ENCODE measurements at places on chromosomes 1 and 21. TPM values are rescaled to one million over a fixed set of nuclear protein-coding genes. Genes with fewer than 3 reads are reported as not detected.

DNA sequence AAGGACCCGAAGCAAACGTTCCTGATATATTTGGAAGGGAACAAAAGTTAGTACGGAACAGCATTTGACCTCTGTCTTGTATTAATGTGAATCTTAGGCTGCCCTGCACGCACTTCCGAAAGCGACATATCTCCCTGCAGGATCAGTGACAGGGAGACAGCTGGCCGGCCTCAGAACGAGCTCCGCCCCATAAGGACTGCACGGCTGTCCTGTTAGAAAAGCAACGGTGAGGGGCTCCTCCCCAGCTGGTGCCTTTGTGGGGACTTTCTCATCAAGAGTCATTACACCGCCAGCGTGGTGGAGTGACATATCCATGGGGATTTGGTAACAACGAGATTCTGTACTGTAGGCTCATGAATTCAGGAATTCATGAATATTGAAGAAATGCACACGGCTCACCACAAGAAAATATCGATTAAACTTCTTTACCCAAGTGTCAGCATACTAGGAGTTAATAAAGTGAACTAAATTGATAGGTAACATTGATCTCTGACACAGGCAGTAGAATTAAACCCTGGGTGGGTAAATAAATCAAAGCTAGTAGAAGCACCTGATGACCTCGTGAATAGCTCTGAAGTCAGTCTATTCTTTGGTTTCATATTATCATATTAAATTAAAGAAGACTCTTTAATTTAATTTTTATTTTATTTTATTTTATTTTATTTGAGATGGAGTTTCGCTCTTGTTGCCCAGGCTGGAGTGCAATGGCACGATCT lies 8.1 kb upstream of the GREM2 start:
- H3K4me3 ChIP-seq: no peak overlapping the region
- no peaks in the 10 kb centered on the region for H3K27me3 ChIP-seq
- no peaks in the 10 kb centered on the region for H3K36me3 ChIP-seq
- no peak overlapping the region for H3K27ac ChIP-seq
- no peaks in the 10 kb centered on the region for H3K4me1 ChIP-seq

DNA sequence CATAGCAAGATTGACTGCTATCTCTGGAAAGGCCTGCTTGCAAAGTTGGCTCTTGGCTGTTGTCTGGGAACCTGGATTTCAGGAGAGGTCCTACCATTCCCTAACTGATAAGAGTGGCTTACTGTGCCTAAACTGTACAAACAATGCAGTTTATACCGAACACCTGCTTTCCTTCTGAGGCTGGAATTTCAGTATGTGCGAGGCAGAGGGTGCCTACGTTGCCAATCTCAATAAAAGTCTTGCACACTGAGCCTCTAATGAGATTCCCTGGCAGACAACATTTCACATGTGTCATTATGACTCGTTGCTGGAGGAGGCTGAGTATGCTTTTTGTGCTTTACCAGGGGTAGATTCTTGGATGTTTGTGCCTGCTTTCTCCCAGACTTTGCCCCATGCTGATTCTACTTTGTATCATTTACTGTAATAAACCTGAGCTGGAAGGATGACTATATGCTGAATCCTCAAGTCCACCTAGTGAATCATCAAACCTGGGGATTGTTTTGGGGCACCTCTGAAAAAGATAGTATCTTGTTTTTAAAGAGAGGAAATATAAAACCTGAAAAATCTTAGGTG lies 58.9 kb upstream of the GNG4 start:
- H3K27me3 ChIP-seq: no peaks in the 10 kb centered on the region
- peaks cover 6% of the 10 kb centered on the region for H3K4me1 ChIP-seq
- DNase-seq: peak; percentile 89
- no peak overlapping the region for H3K27ac ChIP-seq

DNA sequence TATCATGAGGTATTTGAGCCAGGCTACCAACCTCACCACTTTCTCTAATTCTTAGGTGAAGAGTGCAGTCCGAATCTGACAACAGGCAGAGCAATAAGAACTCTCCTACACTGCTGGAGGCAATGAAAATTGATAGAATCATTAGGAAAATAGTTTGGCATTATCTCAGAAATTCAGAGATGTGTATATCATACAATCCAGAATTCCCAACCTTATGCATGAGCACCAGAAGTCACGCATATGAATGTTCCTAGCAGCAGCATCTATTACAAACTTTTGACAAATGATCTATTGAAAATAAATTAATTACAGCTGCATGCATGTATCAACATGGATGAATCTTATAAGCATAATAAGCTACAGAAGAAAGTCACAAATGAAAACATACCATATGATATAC lies 176.9 kb upstream of the CAMK1G start:
- no peak for DNase-seq
- H3K27me3 ChIP-seq: peaks cover 2% of the 10 kb centered on the region
- H3K36me3 ChIP-seq: no peaks in the 10 kb centered on the region
- H3K27ac ChIP-seq: no peak overlapping the region

GRCh38 chr1:1245817-1246576 lies 525 bp downstream of the C1QTNF12 start:
- peaks cover 46% of the 10 kb centered on the region for H3K4me1 ChIP-seq
- no peaks in the 10 kb centered on the region for H3K27me3 ChIP-seq
- H3K4me3 ChIP-seq: no peak overlapping the region

GRCh38 chr1:12708396-12709090 lies 7.4 kb upstream of the AADACL3 start:
- no peaks in the 10 kb centered on the region for H3K36me3 ChIP-seq
- no peaks in the 10 kb centered on the region for H3K4me1 ChIP-seq
- no peak overlapping the region for H3K4me3 ChIP-seq
- DNase-seq: no peak

GRCh38 chr1:174448531-174448883 lies 743 bp downstream of the GPR52 start:
- no peaks in the 10 kb centered on the region for H3K4me1 ChIP-seq
- no peak overlapping the region for H3K4me3 ChIP-seq
- no peaks in the 10 kb centered on the region for H3K27me3 ChIP-seq
- H3K27ac ChIP-seq: no peak overlapping the region
- no peaks in the 10 kb centered on the region for H3K36me3 ChIP-seq

- no peaks in the 10 kb centered on the region for H3K4me1 ChIP-seq
- H3K4me3 ChIP-seq: no peak overlapping the region
- H3K27ac ChIP-seq: no peak overlapping the region
- H3K27me3 ChIP-seq: no peaks in the 10 kb centered on the region
Observed at GRCh38 chr1:103239034-103239433, 130.7 kb upstream of the COL11A1 start.

FCER1A gene
- not detected for total RNA-seq

PLA2G5 gene
- not detected for total RNA-seq

B4GALT2 gene
- 90.1 TPM for total RNA-seq

MRPL9 gene
- 98.3 TPM for total RNA-seq
